Neural crest cell (in vitro differentiated cells): ENCODE measurements at places on chromosomes 4 and X.
A peak's percentile ranks its signal among the peaks of the same experiment; 100 is the strongest.

DNA sequence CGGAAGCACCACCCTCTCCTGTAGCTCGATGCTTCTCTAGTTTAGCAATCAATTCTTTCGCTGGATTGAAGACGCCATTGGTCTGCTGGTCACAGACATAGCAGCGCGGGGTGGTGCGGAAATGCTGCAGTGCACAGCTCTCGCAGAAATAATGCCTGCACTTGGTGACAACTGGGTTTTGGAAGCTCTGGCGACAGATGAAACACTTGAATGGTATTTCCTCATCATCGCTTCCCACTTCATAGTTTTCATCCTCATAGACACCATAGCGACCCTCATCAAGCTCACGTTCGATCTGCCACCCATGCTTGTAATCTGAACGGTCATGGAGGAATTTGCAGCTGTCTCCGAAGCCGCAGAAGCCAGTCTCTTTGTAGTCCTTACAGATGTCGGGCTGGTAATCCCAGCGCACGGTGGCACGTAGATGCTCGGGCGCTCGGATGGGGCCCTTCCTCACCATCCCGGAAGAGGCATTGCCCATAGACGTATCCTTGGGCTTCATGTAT, 854 bp downstream of the RNF113A start:
- no peak for DNase-seq

DNA sequence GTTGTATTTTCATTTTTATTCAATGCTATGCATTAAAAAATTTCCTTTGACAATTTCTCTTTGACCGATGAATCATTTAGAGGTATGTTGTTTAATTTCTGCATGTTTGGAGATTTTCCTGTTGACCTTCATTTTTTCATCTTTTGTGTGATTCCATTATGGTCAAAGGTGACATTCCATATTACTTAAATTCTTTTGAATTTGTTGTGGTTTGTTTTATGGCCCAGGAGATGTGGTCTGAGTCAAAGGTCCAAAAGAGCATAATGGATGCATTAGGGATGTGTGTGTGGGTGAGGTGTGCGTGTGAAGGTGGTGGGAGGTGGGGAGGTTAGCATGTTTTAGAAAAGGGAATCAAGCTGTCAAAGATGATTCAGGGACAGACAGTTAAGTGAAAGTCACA, 76.0 kb upstream of the GIMD1 start:
- DNase-seq = no peak

DNA sequence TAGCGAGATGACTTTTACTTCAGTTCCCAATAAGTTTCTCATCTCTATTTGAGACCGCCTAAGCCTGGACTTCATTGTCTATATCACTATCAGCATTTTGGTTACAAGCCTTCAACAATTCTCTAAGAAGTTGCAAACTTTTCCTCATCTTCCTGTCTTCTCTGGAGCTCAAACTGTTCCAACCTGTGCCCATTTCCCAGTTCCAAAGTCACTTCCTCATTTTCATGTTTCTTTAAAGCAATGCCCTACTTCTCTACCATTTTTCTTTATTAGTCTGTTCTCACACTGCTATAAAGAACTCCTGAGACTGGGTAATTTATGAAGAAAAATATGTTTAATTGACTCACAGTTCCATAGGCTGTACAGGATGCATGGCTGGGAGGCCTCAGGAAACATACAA, 251.9 kb downstream of the TECRL start:
- no peak for DNase-seq

DNA sequence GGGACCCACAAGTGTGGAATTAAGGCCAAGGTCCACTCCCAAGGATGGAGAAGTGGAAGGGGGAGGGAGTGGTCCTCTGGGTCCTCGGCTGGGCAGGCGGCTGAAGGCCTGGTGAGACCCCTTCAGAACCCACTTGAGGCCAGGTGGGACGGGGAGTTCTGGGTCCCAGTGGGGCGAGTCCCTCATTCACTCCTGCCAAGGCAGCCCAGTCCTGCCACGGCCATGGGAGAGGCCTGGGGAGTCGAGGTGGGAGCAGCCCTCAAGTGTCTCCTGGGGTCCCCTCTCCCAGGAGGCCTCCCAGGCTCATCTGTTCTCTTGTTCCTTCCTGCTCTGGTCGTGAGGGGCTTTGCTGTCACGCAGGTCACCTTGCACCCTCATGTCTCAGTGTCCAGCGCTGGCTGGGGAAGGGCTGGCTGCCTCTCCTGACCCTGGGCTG, 6.1 kb upstream of the SH3BP2 start:
- no peak for DNase-seq

- DNase-seq = no peak
Observed at GRCh38 chr4:168765726-168766125, 244.3 kb downstream of the CBR4 start.

- DNase-seq = peak; percentile 55
Observed at GRCh38 chrX:46912098-46912602, at the start of gene JADE3. Gene JADE3 (plus strand): TSS chrX:46912421. CDS start chrX:46984895, 72,474 bp downstream.

- DNase-seq = no peak
Observed at GRCh38 chrX:45722471-45722870, 521.8 kb upstream of the DIPK2B start.

GRCh38 chrX:24702362-24703184, 8.9 kb downstream of the POLA1 start:
- DNase-seq = no peak

DNA sequence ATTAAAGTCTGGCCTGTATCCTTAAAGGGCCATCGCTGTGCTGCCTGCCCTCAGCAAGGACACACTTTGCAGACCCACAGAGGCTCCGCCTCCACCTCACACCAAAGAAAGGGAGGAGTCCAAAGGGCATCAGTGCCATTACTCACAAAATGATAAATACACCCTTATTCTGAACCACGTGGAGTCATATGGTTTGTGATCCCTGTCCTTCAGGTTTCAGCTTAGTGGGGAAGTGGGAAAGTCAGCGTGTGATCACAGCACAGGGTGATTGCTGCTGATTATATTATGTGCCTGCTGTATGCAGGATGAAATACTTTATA, 35.9 kb upstream of the MSANTD1 start:
- no peak for DNase-seq
